NCI-H1417 (cell line): ENCODE measurements at places on chromosomes 12 and 14.
A peak's percentile ranks its signal among the peaks of the same experiment; 100 is the strongest.

GRCh38 chr14:64279704-64280668 lies 14.2 kb downstream of the ESR2 start:
- no peak for DNase-seq

GRCh38 chr12:106672314-106673025 lies 89.7 kb downstream of the RFX4 start:
- no peak for DNase-seq

DNA sequence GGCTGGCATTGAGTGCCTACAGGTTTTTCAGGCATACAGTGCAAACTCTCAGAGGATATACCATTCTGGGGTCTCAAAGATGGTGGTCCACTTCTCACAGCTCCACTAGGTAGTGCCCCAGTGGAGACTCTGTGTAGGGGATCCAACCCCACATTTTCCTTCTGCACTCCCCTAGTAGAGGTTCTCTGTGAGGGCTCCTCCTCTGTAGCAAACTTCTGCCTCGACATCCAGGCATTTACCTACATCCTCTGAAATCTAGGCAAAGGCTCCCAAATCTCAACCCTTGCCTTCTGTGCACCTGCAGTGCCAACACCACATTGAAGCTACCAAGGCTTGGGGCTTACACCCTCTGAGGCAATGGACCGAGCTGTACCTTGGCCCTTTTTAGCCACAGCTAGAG lies 179.2 kb downstream of the CCDC91 start:
- no peak for DNase-seq

GRCh38 chr12:104374806-104375205 lies 71.3 kb downstream of the EID3 start:
- DNase-seq, result no peak

GRCh38 chr12:95859344-95859816 lies 628 bp downstream of the SNRPF start:
- peak; percentile 84 for DNase-seq

- no peak for DNase-seq
These were observed 36.3 kb upstream of the PLXNC1 start for GRCh38 chr12:94112121-94112520.

DNA sequence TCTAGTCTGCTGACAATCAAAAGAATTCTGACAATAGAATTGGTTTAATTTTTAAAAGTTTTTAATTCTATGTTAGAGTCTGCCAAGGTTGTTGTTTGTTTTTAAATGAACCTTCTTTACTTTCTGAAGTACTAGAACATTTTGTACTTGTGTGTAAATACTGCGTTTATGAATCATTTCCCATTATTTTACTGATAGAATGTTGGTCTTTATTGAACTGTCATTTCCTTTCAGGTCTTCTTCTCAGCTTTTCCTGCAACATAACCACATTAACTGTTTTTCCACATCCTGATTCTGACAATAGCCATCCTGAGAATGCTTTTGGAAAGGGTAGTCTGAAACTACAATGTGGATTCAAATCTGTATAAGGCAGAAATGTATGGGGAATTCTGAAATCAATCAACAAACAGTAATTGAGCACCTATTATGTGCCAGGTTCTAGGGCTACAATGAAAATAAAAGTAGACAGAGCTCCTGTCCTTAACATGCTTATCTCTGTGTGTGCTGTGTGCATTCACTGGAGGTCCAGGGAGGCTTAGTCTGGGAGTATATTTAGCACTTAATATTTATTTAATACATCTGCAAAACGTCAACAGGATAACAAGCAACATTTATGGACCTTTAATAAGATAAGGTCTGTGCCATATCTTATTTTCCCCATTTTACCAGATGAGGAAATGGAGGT lies 73.1 kb upstream of the SLC38A2 start:
- no peak for DNase-seq

- DNase-seq, result peak; percentile 29
These were observed 3.2 kb upstream of the SPTSSA start for GRCh38 chr14:34465069-34465859.

DNA sequence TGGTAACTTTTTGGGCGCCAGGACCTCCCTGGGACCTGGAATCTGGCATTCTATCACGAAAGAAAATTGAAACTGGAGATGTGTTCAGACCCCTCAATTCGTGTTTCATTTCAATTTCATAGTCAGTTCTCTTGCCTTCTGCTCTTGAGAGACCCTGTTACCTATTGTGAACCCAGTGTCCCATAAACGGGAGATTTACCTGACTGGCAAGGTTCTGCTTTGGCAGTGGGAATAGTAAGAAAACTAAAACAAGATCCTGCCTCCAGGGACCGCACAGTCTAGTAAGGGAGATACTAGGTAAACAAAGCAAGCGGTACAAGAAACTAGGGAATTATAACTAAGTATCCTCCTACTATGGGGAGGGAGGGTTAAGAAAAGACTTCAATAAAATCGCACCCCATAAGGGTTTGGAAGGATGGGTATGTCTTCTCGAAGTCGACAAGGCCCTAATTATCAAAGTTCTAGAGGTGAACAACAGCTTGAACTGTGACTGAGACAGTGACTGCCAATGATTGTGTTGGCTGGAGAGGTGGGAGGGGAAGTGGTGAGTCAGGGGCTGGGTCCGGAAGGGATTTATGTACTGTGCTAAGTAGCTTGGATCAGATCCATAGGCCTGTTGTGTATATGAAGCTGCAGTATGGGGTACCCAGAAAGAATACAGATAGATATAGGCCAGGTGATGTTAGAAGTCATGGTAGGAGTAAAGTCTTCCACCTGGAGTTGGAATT lies 754 bp downstream of the ACSS3 start:
- no peak for DNase-seq

DNA sequence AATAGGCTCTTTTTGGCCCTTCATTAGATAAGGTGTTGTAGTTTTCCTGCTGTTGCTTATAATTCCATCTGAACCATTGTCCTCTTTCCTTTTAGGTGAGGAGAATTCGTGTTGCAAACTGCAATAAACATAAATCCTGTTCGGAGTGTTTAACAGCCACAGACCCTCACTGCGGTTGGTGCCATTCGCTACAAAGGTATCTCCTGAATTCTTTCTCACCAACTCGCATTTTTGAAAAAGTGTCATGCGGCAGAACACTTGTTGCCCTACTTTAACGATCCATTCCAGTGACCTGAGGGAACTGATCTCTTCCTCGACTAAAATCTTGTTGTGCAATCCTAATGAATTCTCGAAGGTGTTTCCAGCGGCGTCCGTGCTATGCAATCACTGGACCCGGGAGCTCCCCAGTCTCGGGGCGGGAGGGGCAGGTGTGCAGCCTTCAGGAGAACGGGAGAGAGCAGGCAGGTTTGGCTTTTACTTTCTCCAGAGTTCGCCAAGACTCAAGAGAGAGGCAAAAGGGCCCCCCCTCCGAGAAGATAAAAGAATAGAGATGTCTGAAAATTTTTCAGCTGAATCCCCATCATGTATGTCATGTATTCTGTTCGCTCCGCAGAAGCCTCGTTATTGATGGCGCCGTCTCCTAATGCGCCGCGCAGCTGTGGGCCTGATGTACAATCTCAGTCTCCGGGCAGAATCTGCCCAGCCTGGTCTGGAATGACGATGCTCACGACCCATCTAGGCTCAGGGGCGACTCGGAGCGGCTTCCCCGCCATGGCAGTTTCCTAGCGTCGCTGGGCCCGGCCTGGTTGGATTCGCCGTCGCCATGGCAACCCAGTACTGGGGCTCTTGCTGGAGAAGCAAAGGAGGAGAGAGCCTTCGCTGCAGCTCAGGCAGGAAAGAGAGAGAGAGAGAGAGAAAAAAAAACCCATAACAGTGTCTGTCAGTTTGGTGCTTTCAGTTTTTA lies 38.2 kb downstream of the PLXNC1 start:
- DNase-seq, result peak; percentile 90

DNA sequence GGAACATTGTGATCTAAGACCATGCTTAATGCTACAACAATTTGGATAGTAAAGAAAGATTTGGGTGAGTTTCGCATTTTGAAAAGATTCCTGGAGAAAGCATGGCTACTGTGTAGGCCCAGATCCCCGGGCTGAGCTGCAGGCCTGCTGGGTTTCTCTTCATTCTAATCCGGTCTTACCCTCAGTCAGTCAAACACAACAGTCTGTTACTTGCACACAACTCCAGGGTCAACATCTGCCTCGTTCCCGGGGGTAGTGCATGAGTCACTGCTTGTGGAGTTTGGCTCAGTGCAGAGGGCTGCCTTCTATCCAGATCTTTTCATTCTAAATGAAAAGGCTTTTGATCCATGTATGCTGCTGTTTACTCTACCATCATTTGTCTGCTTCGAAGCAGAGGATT lies 60.4 kb upstream of the SEL1L start:
- no peak for DNase-seq

DNA sequence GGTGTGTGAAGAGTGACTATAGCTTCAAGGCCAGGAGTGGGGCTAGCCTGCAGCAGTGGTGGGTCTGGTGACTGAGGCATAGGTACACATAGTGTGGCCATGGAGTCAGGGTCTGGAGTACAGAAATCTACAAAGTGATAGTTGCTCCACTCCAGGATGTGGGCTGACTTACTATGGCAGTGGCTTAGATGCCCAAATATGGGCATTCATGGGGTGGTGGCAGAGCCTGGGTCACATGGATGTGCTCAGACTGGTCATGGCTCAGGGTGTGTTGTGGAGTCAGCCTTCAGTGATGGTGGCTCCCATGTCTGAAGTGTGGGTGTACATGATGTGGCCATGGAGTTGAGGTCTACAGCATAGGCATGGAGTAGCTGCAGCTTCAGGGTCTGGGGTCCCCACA lies 27.3 kb downstream of the CLEC6A start:
- no peak for DNase-seq

DNA sequence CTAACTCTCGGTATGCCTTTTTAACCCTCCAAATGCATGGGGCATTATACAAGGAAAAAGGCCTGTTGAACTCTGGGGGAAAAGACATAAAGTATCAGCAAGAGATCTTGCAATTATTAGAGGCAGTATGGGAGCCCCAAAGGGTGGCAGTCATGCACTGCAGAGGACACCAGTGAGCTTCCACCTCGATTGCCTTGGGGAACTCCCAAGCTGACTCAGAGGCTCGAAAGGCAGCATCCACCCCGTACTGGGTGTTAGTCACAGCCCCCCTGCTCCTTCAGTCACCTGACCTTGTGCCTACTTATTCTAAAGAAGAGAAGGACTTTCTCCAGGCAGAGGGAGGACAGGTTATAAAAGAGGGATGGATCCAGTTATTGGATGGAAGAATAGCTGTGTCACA lies 781.4 kb upstream of the TMEM132C start:
- DNase-seq, result no peak

DNA sequence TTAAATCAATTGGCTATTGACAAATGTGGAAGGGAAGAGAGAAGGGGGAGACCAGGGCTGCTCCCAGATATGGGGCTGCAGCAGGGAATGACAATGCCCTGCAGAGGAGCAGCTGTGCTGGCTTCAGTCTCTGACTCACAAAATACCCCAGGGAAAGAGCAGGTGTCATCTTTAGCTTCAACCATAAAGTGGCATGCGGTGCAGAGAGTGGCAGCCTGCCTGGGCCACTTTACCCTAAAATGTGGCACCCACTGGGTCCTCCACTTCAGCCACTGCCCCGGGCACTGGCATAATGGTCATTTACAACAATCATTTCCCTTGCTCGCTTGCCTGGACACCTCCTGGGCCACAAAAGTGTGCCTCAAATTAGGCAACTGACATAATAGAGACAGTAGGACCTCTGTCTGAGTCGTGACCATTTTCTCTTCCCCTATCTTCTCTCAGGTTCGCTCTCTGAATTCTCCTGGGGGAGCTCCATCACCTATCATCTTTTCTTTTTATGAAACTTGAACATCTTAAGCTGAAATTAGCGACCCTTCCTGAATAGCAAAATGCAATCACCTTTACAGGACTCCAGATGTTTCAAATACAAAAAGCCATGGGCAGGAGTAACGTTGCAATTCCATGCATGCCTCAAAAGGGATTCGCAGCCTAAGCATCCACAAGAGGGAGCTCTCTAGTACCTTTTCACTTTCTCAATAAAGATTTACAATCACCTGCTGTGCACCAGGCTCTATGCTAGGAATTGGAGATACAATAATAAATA lies 179.9 kb upstream of the ATF7IP start:
- peak; percentile 83 for DNase-seq

DNA sequence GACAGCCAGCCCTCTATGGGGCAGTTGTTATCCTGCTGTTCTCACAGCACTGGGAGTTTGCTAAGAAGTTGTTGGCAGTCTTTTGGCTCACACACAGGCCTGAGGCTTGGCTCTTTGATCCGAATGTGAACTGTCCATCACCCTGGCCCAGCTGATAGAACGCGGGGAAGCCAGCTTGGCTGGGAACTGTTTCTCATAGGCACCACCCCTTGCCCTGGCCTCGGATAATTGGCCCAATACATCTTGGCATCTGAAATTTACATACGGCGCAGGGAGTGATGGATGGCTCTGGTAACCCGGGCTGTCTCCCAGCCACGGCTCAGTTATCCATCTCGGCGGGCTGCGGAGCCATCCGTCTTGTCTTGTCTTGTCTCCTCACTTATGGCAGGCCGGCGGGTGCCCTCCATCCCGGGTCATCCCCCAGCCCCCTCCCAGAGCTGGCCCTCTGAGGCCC lies 164.1 kb downstream of the PHETA1 start:
- DNase-seq, result no peak

- no peak for DNase-seq
These were observed 181.6 kb downstream of the ADGRD1 start for GRCh38 chr12:131135311-131135785.

GRCh38 chr12:11433664-11434063 lies 38.3 kb upstream of the PRB2 start:
- DNase-seq, result no peak

DNA sequence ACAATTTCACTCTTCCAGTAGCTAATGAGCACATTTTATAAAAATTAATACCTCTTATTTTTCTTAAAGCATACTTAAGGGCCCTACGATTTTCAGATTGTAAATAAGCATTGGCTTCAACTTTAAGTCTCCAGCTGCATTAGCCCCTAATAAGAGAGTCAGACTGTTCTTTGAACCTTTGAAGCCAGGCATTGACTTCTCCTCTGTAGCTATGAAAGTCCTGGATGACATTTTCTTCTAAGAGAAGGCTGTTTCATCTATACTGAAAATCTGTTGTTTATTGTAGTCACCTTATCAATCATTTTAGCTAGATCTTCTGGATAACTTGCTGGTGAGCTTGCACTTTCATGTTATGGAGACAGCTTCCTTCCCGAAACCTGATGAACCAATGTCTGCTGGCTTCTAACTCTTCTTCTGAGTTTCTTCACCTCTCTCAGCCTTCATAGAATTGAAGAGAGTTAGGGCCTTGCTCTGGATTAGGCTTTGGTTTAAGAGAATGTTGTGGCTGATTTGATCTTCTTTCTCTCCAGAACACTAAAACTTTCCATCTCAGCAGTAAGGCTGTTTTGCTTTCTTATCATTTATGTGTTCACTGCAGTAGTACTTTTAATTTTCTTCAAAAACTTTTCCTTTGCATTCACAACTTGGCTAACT lies 377.1 kb upstream of the RGS6 start:
- no peak for DNase-seq

- DNase-seq, result no peak
These were observed 9.1 kb upstream of the TMCC3 start for GRCh38 chr12:94659346-94659930.

DNA sequence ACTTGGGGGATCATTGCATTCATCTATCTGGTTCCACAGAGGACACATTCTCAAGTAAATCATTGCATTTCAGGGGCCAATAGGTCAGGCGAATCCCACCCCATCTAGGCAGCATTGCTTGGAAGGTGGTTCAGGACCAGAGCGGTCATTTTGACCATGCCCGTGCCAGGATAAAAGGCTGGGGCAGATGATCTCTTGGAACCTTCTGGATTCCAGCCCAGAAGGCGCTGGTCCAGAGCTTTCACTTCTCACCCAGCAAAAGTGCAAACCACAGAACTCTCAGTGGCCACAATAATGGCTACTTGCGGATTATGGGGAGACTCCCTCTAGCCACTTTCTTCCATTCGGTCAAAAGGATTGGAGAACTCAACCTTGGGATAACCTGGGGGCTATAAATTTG lies 595 bp upstream of the KRT85 start:
- DNase-seq, result no peak
